ENCODE measurements at places on chromosomes 12 and 14.
A peak's percentile ranks its signal among the peaks of the same experiment; 100 is the strongest.

DNA sequence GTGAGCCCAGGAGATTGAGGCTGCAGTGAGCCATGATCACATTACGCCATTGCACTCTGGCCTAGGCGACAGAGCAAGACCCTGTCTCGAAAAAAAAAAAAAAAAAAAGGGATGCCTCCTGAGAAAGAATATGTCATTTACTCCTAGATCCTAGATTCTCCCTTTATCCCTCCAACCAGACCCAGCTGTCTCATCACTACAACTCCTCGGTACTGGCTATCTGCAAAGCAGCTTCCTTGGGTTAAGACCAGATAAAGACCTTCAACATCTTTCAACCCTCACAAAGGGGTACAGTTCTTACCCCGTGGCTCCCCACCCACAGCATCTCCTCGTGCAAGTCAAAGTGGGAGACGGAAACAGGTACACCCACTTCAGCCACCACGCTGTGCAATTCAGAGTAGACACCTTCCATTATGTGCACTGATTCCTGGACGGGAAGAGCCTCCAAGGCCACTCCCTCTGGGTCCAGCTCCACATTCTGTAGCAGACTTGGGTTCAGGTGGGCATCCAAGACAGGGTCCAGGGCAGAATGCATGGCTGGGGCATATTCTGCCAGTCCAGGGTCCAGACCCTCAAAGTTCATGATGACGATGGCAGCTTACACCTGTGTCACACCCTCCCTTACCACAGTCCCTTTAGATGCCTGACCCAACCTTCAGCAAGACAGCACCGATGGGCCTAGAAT is 1.1 kb downstream of the PAN2 start:
- no peak for DNase-seq

DNA sequence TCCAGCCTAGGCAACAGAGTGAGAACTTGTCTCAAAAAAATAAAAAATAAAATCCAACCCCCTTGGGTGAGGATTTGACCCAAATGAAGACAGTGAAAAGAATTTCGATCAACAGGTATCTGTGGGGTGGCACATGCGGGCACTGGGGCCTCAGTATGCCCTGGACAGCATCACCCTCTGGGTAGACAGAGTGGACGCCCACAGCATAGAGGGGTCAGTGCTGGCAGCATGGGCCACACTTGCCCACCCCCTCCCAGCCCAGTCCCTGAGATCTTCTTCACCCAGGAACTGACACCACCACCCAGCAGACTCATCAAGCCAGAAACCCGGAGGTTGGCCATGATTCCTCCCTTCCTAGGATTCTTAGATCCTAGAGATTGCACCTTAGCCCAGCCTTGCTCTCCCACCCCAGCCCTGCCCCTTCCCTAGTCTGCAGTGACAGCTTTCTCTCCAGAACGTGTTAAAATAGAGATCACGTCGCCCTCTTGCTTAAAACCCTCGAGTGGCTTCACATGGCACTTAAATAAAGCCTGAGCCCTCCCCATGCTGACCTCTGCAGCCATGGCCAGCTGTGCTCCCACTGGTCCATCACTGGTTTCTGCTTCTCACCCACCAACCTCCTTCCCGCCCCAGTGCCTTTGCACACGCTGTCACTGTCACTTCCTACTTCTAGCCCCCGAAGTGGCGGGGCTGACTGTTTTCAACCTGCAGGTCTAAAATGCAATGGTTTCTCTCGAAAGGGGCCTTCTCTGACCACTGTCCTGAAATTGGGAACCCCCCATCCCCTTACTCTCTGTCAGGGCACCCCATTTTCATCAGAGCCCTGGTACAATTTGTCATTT is 26.2 kb upstream of the DYNC1H1 start:
- DNase-seq, result no peak

DNA sequence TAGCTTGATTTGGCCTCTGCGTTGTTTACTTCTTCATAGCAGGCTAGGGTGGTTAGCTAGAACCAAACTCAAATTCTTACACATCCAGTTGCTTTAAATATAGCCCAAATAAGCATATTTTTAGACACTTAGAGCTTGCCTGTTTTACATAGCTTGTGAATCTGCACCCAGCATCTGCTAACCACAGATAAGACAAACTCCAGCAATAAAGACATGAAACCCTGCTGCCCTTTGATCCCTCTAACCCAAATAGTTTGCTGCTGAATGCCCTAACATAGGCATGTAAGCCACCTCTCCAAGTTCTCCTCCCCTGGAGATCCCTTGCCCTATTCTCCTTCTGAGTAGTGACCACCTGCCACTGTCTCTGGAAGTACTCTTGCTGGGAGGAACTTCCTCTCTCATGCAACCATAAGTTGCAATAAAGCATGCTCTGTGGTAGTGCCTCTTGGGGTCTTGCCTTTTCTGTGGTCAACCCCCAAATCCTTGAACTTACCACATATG is 185.6 kb downstream of the TMEM117 start:
- DNase-seq, result peak; percentile 3

DNA sequence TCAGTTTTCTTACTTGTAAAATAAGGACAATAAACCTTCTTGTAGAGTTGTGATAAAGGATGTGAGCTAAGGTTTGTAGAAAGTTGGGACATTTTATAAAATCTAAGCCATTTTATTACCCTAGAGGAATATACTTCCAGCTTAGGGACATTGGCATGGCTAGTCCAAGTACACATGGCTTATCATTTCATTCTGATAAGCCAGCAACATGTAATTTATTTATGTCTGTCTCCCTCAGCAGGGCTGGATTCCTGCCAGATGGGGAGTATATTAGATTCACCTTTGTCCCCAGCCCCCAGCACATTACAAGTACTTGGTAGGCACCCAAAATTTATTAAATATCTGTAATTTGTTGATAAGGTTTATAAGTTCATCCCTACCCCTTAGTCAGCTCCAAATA is 6.3 kb upstream of the ATG14 start:
- no peak for DNase-seq

- peak; percentile 94 for DNase-seq
Measured at GRCh38 chr12:6943389-6943721, 261 bp upstream of the RNU7-1 start.

GRCh38 chr14:69625299-69626131 is 14.1 kb downstream of the SUSD6 start:
- DNase-seq, result peak; percentile 34

DNA sequence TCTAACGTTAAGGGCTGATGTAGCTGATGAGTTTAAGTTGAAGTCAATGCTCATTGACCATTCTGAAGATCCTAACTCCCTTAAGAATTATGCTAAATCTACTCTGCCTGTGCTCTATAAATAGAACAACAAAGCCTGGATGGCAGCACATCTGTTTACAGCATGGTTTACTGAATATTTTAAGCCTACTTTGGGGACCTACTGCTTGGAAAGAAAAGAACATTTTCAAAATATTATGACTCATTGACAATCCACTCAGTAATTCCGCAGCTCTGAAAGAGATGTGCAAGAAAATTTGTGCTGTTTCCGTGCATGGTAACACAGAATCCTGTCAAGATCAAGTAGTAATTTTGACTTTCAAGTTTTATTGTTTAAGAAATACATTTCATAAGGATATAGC is 35.0 kb upstream of the NAV3 start:
- peak; percentile 63 for DNase-seq

DNA sequence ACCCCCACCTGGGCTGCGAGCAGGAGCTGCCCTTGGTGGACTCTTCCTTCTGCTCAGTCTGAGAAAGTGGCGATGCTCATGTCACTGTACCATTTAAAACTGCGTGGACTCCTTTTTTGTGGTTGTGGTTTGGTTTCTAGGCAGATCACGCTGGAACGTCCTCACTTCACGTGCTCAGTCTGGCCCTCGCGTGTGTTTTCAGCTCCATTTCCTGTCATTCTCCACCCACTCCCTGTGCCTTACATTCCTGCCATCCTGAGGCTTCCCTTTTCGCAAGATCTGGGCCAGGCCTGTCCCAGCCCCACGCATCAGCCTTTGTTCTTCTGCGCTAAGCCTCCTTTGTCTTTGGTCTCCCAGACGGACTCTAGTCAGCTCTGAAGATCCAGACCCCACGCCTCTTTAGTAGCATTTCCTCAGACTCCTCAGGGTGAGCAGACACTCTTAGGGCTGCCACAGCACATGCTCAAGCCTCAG is 105.4 kb downstream of the FBXL14 start:
- DNase-seq, result peak; percentile 74

DNA sequence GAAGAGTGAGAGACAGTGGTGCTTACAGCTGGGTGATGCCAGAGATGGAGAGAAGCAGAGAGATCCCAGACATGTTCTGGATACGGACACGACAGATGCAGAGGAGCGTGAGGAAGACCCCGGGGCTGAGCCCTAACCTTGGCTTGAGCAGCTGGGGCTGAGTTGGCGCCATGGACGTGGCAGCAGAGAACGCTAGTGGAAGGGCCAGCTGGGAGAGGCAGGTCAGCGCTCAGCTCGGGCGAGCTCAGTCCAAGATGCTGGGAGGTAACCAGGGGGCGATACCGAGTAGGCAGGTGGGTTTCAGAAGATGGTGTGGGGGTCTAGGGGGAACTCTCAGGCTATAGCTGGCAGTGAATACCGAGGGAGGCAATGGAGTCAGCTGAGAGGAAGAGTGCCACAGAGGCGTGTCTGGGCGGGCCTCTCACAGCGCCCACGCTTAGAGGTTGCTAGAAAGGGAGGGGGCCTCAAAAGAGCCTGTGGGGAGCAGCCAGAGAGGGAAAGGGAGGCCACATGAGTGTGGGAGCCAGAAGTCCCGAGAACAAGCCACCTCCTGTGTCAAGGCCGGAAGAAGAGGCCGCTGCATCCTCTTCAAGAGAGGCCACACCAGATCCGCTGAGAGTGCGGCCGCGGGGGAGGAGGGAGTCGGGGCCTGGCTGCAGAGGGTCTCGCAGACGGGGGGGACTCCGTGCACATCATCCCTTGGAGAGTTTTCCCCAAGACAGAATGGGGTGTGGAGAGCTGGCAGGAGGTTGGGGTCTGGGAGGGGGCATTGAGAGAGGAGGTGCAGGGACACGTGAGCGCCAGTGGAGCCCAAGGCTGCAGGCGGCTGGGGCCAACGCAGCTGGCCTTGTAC is 57.0 kb upstream of the DIO3 start:
- DNase-seq, result no peak

- DNase-seq, result no peak
Measured at GRCh38 chr14:99426813-99427346, 53.8 kb downstream of the SETD3 start.

- no peak for DNase-seq
Measured at GRCh38 chr12:102673606-102674005, 193.2 kb upstream of the IGF1 start.

DNA sequence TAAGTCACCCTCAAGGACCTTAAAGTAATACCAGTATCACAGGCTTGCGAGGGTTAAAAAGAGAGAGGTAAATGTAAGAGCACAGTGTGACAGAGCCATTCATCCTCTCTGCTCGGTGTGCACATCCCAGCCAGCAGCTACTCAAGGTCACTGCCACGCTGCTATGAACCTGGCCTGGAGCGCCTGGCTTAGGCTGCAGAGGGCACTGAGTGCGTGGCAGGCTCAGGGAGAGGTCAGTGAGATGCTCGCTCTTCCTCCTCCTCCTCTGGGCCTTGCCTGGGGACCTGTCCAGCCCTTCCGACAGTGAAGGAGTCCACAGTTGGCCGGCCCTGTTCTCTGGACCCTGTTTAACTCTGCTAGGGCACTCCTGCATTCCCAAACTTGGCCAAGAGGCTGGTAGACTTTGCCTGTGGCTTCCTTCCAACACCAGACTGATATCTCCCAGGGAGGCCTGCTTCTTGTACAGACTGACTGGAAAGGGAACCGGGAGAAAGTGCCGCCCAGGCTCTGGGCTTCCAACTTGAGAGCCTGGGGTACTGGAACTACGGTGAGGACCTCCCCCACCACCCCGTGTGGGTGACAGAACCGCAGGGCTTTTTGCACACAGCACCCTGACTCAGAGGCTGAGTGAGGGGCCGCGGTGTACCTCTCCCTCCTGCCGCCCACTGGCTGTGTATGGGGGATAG is 62.6 kb upstream of the CORO1C start:
- DNase-seq, result peak; percentile 31

GRCh38 chr12:57934819-57935218 is 6.5 kb upstream of the ATP23 start:
- DNase-seq, result no peak

DNA sequence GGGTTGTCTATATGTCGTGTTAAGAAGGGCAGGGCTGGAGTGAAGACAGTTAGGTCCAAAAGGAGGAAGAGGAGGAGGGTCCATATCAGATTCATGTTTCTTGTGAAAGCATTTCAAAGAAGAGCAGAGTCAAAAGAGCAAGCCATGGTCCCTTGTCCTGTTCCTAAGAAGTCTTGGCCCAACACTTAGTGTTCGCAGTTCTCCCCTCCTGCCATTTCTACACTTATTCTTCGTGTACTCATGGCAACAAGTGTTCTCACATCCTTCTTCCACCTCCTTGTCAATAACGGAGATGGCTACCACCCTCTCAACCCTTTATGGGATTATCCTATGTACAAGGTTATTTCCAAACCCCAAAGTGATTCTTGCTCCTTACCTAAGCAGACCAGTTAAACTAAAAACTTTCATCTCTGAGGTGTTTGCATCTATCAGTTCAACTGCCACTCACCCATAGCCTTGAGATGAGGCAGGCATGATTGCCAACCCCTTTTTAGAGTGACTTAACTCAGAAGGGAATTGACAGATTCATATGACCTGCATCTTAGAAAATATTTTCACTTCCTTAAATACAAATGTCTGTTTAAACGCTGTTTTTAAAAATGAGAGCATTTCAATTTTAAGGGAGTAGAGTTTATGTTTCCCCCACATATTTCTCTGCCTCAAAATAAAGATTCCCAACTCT is 19.8 kb upstream of the RNASE2 start:
- DNase-seq, result no peak

DNA sequence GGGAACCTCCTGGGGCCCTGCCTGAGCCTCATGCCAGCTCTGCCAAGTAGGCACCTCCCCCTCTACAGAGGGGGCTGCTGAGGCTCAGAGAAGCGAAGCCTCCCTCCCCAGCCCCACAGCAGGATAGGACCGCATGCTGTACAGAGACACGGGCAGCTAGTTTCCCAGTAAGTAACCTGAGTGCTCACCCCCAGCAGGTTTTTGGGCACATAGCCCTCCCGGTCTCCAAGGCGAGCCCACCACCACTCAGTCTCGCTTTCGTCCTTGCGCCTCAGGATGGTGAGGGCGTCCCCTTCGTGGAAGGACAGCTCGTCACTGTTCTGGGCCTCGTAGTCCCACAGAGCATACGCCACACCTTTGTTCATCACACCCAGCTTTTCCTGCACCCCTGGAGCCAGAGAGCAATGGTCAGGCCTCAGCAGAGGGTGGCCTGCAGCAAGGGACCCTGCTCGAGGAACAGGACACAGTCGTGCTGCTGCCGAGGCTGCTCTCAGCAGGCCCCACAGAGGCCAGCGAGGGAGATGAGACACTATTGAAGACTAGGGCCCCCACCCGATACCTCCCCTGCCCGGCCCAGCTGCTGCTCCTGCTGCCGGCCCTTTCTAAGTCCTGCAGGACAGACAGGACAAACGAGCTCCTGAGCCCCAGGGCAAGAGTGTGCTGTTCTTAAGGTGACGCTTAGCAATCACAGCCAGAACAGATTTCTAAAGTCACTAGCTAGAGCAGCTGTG is 20.4 kb downstream of the ZFYVE21 start:
- DNase-seq, result no peak

DNA sequence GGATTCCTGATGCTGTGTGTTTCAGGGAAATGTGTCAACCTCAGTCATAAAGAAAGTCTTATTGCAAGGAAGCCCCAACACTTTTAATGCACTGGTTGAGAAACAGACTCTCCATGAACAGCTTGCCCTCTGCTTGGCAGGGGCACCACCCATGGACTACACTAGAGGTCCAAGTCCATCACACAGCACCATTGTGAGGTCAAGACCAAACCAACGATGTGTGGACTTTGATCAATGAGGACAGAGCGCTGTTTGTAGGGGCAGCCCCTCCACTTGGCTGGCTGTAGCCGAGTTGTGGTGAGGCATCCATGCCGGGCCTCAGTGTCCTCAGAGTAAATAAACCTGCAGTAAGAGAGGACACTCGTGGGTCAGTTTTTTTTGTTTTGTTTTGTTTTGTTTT is 29.8 kb downstream of the ZFYVE21 start:
- DNase-seq, result no peak

GRCh38 chr12:11705010-11705409 is 55.5 kb downstream of the ETV6 start:
- DNase-seq, result peak; percentile 95
